NCI-H187 (cell line): ENCODE measurements at places on chromosomes 16 and 17.

GRCh38 chr16:937723-938122 is 33.1 kb downstream of the LMF1 start:
- no peak for DNase-seq

GRCh38 chr16:51133183-51133582 is 17.9 kb downstream of the SALL1 start:
- no peak for DNase-seq

- DNase-seq: no peak
These were observed 12.1 kb upstream of the DBNDD1 start for GRCh38 chr16:90031186-90031930.

GRCh38 chr17:61313461-61314326 is 85.9 kb upstream of the TBX2 start:
- no peak for DNase-seq

DNA sequence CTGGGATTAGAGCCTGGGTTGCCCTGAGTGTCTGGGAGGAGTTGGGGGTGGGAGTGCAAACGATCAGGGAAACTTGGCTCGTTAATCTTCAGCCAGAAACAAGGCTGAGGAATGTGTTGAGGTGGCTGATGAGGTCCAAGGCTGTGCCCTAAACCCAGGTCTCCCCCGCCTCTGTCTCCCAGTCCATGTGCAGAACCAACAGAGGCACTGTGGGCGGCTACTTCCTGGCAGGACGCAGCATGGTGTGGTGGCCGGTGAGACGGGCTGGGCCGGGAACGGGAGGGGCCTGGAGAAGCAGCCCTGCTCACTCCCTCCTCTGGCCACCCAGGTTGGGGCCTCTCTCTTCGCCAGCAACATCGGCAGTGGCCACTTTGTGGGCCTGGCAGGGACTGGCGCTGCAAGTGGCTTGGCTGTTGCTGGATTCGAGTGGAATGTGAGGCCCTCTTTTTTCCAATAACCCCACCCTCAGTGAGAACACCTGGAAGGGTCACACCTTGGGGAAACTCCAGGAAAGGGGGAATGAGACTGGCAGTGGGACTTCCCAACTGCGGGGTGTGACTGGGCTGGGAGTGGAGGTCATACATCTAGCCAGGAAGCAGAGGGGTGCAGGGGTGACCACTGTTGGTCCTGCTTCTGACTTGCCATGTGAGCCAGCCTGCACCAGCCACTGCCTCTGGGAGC is 1.7 kb downstream of the SLC5A2 start:
- no peak for DNase-seq

DNA sequence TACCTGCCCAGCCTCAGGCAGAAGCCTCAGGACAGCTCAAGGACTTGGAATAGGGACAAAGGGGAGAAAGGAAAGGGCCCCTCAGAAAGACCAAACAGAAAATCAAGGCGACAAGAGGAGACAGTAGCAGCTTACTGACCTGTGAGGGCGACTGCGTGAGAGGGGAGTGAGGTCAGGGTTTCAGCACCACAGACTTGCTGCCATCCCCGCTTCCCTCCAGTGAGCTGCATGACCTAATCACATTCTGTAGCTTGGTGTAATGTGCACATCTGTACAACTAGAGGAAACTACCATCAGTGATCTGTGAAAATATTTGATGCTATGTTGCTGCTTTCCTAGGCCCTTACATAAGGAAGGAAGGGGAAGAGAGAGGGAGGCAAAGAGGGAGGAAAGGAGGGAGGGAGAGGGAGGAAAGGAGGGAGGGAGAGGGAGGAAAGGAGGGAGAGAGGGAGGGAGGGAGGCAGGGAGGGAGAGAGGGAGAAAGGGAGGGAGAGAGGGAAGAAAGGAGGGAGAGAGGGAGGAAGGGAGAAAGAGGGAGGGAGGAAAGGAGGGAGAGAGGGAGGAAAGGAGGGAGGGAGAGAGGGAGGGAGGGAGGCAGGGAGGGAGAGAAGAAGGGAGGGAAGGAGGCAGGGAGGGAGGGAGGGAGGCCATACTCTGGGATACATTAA is 404.9 kb upstream of the CDH5 start:
- DNase-seq: no peak

- DNase-seq: no peak
These were observed 53.3 kb downstream of the USP22 start for GRCh38 chr17:20989481-20989880.

GRCh38 chr17:37608351-37609169 is 658 bp downstream of the SYNRG start:
- DNase-seq: no peak

- DNase-seq: no peak
These were observed 189.5 kb upstream of the GSE1 start for GRCh38 chr16:85423631-85424030.

DNA sequence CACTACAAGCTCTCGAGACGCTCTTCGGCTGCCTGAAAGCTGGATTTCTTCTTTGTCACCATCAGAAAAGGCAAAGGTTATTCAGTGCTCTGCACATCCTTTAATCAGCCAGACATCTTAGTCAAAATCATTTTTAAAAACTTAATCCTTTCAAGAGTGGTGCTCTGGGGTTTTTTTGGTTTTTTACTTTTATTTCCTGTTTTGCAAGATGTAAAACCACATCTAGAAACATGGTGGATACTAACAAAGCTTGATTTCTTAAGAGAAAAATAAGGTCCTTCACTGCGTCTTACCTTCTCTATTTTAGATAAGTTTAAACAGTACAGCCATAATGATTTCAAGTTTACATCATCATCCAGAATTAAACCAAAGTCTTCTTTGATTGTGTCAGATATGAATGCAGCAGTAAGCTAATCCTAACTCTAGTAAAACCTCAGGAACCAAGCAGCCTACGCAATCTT is 6.3 kb downstream of the ANKRD11 start:
- DNase-seq: no peak

GRCh38 chr16:9072806-9073341 is 18.6 kb upstream of the HAPSTR1 start:
- DNase-seq: no peak

- DNase-seq: no peak
These were observed 20.1 kb downstream of the CD7 start for GRCh38 chr17:82297280-82297713.

- peak; percentile 4 for DNase-seq
These were observed 191.1 kb downstream of the CHD9NB start for GRCh38 chr16:52861614-52862022.

GRCh38 chr17:50205111-50205962 is 3.9 kb upstream of the COL1A1 start:
- DNase-seq: no peak

- DNase-seq: peak; percentile 85
These were observed 452.1 kb downstream of the WWOX start for GRCh38 chr16:78551487-78552085.

DNA sequence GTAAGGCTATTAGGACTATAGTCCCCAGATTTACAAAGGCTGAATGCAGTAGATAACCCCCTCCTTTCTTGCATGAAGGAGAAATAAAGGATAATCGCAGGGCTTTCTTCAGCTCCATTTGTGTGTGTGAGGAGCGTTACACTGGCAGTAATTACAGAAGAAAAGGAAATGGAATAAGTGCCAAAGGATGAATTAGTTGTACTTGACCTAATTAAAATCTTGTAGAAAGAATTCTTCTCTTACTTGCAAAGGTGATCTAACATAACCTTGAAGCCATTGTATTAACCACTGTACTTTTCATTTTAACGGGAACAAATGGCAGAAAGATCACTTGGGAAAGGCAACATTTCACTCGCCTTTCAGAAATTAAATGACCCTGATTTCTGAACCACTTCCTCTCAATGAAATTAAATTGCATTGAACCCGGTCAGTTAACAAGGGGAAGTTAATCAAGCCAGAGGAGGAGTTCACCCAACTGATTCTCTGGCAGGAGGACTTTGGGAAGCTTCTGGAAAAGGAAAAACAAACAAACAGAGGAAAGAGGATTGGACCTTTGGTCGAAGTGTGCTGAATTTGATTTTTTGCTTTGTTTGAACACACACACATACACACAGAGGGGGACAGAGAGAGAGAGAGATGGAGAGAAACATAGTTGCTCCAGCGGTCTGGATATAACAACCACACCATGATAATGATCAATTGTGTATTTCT is 90.6 kb downstream of the GP2 start:
- no peak for DNase-seq

GRCh38 chr17:32863559-32863958 is 13.4 kb downstream of the MYO1D start:
- DNase-seq: no peak

GRCh38 chr16:8951447-8952280 is 12.0 kb downstream of the USP7 start:
- no peak for DNase-seq

DNA sequence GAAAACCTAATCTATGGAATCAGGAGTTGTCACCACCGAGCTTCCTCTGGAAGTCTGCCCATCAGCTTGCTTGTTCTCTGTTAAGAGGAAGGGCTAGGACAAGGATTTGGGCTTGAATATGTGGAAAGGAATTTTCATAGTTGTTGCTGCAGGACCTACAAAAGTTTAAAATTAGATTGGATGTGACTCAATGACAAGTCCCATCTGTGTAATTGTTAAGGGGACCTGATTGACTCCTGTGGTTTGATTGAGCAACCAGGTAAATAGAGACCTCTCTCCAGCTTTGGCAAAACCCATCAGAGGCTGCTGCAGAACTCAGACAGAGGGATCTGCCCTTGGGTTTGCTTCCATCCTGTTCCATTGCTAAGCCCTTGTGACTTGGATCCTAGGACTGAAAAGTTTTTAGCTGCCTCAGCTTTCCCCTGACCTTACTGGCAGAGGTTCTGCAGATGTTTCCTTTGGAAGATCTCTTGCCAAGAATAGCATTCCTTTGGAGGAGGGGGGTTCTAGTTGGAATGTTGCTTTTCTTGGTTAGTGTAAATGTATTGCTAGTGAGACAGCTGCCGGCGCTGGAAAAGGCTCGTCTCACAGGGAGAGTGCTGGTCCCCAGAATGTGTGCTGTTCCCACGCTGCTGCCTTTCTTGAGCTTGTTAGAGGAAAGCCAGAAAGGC is 50.0 kb downstream of the SF3B3 start:
- DNase-seq: no peak

GRCh38 chr16:30996324-30996984 is 11.4 kb downstream of the HSD3B7 start:
- DNase-seq: no peak

DNA sequence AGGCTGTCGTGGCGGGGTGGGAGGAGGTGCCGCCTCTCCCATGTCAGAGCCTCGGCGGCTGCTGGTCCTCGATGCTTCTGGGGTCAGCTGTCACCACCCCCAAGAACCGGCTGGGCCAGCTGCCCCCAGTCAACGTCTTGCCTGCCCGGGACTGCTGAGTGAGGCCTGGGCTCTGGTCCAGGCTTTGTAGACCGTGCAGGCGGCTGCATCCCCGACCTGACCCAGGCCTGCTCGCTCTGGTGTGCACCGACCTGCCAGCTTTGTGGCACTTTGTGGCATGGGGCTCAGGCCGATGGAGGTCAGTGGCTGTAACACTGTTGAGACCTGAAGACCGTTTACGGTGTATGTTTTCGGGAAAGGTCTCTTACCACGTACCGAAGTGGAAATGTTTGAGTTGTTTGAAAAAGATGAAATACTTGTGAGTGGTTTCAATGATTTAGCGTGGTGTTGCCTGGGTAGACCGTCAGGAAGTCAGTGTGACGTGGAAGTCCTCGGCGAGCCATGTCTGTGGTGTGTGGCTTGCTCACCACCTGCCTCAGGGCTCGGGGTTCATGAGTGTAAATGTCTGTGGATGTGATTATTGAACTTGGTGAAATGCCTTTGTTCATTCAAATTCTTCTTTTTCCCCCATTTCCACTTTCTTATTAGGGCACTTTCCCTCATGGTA is 53.2 kb upstream of the ZNF750 start:
- DNase-seq: no peak

DNA sequence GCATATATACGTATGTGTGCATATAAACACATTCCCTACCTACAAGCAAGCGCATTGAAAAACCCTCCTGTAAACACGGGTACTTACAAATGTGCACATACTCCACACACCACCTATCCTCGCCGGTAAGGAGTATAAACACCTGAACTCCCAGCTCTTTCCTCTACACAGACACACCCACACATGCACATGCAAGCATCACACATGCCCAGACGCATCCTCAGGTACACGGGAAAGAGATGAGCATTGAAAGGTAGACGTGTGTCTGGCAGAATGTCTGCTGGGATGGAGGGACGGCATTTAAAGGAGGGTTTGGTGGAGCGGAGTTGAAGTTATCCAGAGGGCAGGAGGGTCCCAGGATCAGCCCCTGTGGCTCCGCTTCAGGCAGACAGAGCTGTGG is 4.7 kb upstream of the SMTNL2 start:
- no peak for DNase-seq
